ENCODE measurements at places on chromosomes 1 and 21.

DNA sequence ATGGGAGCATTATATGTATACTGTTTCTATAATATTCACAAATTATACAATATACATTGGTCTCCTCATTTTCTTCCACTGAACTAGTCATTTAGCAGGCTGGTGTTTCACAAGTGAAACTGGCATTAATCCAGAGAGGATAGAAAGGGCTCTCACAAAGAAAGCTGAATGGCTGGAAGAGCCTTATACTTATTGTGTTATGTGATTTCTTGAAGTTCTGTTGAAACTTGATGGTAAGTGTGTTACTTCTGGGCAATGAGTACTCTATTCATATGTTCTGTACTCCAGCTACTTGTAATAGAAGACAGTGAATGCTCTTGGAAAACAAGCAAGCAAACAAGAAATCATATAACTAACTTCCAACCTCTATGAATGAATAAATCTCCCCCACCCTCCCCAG lies 14.9 kb downstream of the STX12 start:
- DNase-seq, result no peak

- no peak for DNase-seq
Observed at GRCh38 chr1:248892590-248892989, 13.4 kb upstream of the PGBD2 start.

DNA sequence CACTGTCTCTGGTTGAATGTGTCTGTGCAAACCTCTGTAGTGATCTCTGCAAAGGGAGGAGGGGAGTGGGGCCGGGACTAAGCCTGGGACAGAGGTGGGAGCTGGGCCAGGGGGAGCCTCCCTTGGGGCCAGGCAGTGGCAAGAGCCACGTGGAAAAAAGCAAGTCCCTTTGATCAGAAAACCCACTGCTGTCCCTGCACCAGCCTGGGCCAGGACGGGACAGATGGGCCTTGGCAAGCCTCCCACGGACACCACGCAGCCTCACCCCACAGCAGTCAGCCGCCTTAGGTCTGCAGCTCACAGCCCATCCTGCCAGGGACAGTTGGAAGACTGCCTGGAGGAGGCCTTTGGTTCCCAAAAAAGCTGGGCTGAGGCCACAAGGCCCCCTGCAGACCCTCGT lies 11.7 kb upstream of the TRAPPC10 start:
- no peak for DNase-seq

DNA sequence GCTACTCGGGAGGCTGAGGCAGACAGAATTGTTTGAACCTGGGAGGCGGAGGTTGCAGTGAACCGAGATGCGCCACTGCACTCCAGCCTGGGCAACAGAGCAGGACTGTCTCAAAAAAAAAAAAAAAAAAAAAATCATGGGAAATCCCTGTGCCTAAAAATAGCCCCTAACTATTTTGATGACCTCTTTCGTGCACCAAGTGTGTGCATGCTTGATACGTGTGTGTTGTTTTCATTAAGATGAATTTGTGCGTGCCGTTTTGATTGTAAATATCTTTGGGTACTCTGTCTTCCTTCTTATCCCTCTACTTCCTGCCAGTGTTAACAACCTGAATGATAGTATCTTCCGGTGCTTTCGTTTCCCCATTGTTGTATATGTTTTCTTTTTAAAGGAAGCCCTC lies 9.8 kb downstream of the CACYBP start:
- DNase-seq, result no peak

DNA sequence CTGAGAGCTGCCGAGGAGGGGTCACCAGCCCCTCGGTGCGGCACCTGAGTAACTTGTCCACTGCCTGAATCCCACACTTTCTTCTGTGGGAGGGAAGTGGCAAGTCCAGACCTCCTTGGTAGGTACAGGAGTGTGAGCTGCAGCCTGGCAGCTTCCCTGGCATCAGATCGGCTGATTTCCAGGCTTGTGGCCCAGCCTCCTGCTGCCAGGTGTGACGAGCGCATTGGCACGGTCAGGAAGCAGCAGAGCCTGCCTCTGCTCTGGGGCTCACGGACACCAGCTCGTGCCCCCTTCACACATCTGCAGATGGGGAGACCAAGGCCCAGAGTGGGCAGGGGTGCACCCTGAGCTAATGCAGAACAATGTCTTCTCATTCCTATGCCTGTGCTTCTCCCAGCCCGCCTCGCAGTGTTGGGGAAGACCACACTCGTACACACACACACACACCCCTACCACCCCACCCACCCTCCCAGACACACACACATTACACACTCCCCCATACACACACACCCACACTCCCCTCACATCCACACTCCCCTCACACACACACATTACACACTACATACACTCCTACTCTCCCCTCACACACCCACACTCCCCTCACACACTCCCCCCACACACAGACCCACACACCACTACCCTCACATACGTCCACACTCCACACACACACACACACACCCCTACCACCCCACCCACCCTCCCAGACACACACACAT lies 33.1 kb upstream of the SELENON start:
- no peak for DNase-seq

DNA sequence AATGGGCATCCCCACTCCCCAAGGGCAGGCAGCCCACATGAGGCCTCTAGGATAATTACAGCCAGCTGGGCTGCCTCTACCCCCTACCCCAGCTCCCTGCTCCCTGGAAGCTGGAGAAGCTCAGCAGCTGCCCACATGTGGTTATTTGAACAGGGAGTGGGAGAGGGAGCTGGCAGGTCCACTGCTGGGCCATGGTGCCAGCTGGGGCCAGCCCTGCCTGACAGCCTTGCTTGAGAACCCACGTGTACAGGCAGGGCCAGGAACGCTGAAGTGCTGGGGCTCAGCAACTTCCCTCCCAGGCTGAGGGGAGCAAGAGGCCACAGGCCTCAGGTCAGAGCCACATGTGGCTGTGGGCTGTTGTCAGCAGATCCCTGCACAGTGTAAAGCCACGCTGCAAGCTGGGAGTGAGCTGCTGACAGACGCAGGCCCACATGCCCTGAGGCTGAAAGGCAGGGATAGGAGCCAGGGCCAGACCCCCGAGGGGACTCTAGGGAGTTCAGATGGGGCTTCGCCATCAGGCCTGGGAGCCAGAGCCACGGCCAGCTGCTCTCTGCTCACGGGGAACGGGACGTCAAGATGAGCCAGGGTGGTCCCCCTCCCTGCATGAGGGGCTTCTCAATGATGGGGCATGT lies 129.0 kb downstream of the SYF2 start:
- no peak for DNase-seq

All from activated T-helper 1 cell treated with Interleukin-2 at 50 U/mL for 16 hours (primary cell).